ENCODE measurements at places on chromosomes 7 and 10.

DNA sequence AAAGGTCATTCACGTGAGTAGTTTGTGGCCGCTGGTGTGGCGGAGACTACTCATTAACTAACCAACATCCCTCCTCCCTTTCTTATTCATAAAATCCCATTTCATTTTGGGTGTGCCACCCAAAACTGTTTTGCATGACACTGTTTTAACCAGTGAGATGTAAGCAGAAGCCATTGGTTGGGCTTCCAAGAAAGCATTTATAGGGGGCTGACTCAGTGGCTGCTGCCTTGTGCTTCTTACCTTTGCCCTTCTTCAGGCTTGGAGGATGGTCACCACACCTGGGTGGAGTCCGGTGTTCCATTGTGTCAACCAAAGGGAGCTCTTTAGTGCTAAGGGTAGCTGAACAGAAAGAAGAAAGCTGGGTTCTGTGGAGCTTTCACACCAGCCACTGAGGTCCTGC, 37.2 kb upstream of the EPC1 start:
- DNase-seq, result no peak

GRCh38 chr7:154666768-154667167, 336.2 kb downstream of the PAXIP1 start:
- no peak for DNase-seq

DNA sequence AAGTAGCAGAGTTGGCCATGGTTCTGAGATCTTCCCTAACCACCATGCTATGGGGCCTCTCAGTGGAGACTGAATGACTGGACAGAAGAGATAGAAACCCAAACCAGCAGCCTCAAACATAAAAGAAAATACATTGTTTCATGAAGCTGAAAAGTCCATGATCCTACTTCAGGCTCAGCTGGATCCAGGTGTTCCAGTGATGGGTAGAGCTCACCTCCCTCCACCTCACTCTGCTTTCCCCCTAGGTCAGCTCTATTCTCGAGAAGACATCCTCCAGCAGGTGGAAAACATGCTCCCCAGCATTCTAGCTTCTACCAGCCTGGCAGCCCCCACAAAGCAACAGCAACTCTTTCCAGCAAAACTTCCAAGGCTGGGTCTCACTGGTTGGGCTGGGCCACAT, 132.1 kb downstream of the OAT start:
- DNase-seq, result no peak

- no peak for DNase-seq
These were observed 26.9 kb downstream of the SLC25A28 start for GRCh38 chr10:99593312-99593711.

DNA sequence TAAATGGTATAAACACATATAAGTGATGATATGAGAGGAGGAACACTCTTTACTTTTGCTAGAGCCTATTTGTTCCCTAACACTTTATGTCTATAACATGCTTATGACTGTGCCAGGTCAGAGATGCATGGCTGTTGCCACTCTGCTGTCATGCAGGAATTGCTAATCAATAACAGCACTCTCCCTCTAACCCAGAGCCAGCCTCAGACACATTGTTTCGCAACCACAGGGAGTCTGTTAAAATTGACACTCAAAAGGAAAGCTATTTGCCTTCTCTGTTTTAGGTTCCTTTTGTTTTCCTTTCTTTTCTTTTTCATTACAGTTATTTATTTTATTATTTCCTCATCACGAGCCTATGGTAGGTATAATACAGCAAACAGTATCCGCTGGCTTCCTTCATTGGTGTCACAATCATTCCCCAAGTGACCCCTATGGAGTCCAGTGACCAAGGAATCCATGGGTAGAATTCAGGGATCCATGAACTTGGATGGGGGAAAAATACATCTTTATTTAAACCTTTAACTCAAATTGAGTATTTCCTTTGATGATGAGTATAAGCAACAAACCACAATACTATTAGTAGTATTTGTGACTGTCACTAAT, 6.8 kb downstream of the PON2 start:
- DNase-seq, result no peak

Data from stimulated activated CD4-positive, alpha-beta T cell treated with anti-CD3 and anti-CD28 coated beads, Interleukin-1b, Interleukin-23, amount 100 ng/mL, for 4 hours (primary cell).